ENCODE measurements at places on chromosomes 6 and 20.
A peak's percentile ranks its signal among the peaks of the same experiment; 100 is the strongest.

GRCh38 chr20:56986931-56987720 lies 279.3 kb downstream of the BMP7 start:
- no peaks in the 10 kb centered on the region for H3K36me3 ChIP-seq
- no peak overlapping the region for H3K4me3 ChIP-seq
- no peak overlapping the region for H3K27ac ChIP-seq
- no peaks in the 10 kb centered on the region for H3K4me1 ChIP-seq
- DNase-seq, result no peak

GRCh38 chr6:13268913-13269518 lies 59.3 kb downstream of the TBC1D7 start:
- peak overlapping the region; percentile 17 for H3K27ac ChIP-seq
- DNase-seq, result no peak
- no peaks in the 10 kb centered on the region for H3K36me3 ChIP-seq
- no peak overlapping the region for H3K4me3 ChIP-seq
- no peaks in the 10 kb centered on the region for H3K27me3 ChIP-seq

- H3K27ac ChIP-seq, result no peak overlapping the region
- H3K4me1 ChIP-seq, result no peaks in the 10 kb centered on the region
- H3K36me3 ChIP-seq, result no peaks in the 10 kb centered on the region
- no peak for DNase-seq
- H3K27me3 ChIP-seq, result no peaks in the 10 kb centered on the region
- no peak overlapping the region for H3K4me3 ChIP-seq
Observed at GRCh38 chr6:136404627-136405419, 115.2 kb upstream of the BCLAF1 start.

DNA sequence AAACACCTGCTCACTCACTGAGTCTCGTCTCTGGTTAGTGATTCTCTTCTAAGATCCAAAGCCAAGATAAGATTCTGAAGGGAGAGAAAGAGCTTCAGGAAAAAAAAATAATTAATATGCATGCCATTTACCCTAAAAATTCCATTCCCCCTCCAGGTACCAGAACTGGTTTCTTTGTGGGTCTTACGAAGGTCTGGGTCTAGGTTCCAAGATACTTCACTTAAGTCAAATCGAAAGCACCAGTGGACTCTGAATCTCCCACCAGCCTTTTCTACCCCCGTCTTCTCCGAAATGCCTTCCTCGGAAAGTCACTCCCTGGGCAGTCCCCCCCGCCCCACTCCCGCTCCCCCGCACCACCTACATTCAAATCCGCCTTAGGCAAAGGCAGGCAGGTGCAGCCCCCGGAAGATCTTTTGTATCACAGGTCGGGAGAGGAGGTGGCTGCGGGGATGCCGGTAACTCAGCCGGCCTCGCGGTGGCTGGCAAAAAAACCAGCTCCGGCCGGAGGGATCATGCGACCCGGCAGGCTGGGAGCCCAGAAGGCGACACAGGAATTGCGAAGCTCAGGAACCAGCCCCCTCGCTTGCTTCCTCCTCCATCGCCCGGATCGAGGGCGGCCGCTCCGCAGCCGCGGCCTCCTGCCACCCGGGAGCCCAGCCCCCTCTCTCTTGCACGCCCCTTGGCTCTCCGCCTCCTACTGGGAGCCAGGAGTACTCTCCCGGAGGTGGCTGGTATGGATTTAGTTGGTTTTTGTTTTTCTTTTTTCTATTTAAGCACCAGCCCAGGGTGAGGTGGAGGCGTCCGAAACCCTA lies at the start of gene BCL2L1:
TSS of gene BCL2L1 (minus strand) at position 612 of the 812 bp plus-strand sequence. CDS start 650 bp downstream, outside the sequence.
- H3K36me3 ChIP-seq, result no peaks in the 10 kb centered on the region
- H3K4me3 ChIP-seq, result peak within 1 kb of the TSS; percentile 72
- peak within 1 kb of the TSS; percentile 99 for H3K27ac ChIP-seq
- no peaks in the 10 kb centered on the region for H3K27me3 ChIP-seq

- H3K36me3 ChIP-seq, result peaks cover 22% of the 10 kb centered on the region
Observed at GRCh38 chr6:31775633-31776484, 1.3 kb downstream of the VWA7 start.

- no peak overlapping the region for H3K27ac ChIP-seq
- H3K4me1 ChIP-seq, result peaks cover 19% of the 10 kb centered on the region
- DNase-seq, result no peak
- no peak overlapping the region for H3K4me3 ChIP-seq
Observed at GRCh38 chr6:148445620-148446019, 103.0 kb downstream of the SASH1 start.

- no peak overlapping the region for H3K4me3 ChIP-seq
- H3K36me3 ChIP-seq, result no peaks in the 10 kb centered on the region
- H3K27ac ChIP-seq, result no peak overlapping the region
- DNase-seq, result no peak
Observed at GRCh38 chr6:36815962-36816735, 23.1 kb downstream of the CPNE5 start.

GRCh38 chr6:166570929-166571713 lies 15.4 kb downstream of the RAMACL start:
- no peaks in the 10 kb centered on the region for H3K27me3 ChIP-seq
- no peak for DNase-seq

DNA sequence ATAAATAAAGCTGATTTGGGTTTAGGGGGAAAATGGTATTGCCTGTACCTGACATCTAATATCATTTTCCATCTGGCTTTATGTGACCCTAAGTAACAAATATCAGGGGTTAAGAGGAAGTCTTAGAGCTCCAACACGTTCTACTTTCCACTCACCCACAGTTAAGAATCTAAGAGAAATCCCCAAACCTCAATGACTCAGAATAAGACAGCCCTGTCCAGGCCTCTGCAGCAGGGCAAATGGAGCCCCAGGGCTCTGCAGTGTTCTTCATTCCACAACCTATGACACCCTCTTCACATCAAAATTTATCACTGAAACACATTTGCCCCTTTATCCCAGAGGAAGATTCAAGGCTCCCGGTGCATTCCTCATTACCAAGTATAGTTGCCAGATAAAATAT lies 20.3 kb upstream of the TENT5A start:
- no peak overlapping the region for H3K4me3 ChIP-seq
- H3K36me3 ChIP-seq, result no peaks in the 10 kb centered on the region
- no peak for DNase-seq

- no peaks in the 10 kb centered on the region for H3K27me3 ChIP-seq
- no peak for DNase-seq
- H3K4me1 ChIP-seq, result peaks cover 63% of the 10 kb centered on the region
- H3K27ac ChIP-seq, result peak within 1 kb of the TSS; percentile 92
- H3K36me3 ChIP-seq, result no peaks in the 10 kb centered on the region
Observed at GRCh38 chr20:44714701-44715498, at the start of gene CCN5. CCN5 (plus strand) TSS chr20:44715369; CDS start chr20:44715391, 22 bp downstream.

DNA sequence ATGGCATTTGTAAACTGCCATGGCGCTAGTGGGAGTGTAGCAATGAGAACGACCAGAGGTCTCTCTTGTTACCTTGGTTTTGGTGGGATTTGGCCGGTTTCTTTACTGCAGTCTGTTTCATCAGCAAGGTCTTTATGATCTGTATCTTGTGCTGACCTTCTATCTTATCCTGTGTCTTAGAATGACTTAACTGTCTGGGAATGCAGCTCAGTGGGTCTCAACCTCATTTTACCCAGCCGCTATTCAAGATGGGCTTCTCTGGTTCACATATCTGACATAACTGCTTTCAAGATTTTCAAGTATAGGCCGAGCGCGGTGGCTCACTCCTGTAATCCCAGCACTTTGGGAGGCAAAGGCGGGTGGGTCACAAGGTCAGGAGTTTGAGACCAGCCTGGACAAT lies 1.9 kb upstream of the SFT2D1 start:
- H3K4me3 ChIP-seq, result no peak overlapping the region
- H3K4me1 ChIP-seq, result peaks cover 26% of the 10 kb centered on the region
- no peaks in the 10 kb centered on the region for H3K27me3 ChIP-seq

DNA sequence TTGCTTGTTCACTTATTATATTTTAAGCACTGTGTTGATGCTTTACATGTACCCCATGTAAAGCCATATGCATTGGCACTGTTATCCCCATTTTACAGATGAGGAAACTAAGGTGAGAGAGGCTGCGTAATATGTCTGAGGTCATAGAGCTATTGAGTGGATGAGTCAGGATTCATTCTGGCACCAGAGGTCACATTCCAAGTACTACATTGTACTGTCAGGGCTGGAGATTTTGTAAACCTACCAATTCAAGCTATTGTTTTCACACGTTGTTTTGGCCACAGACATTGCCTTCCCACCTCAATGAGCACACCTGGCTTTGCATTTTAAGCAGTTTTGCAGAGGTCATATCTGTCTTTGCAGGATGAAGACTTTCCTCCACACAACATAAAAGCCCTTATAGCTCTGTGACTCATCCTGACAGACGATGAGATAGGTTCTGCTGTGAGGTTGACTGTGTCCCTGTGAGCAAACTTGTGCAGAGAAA lies 33.2 kb downstream of the ANKS1A start:
- no peaks in the 10 kb centered on the region for H3K27me3 ChIP-seq
- no peaks in the 10 kb centered on the region for H3K36me3 ChIP-seq
- H3K4me1 ChIP-seq, result peaks cover 2% of the 10 kb centered on the region
- no peak overlapping the region for H3K4me3 ChIP-seq
- no peak overlapping the region for H3K27ac ChIP-seq
- DNase-seq, result no peak

- no peaks in the 10 kb centered on the region for H3K27me3 ChIP-seq
- peaks cover 11% of the 10 kb centered on the region for H3K4me1 ChIP-seq
- DNase-seq, result no peak
- H3K36me3 ChIP-seq, result no peaks in the 10 kb centered on the region
- H3K27ac ChIP-seq, result peak overlapping the region; percentile 46
- no peak overlapping the region for H3K4me3 ChIP-seq
Observed at GRCh38 chr6:88983532-88983931, 20.1 kb upstream of the RNGTT start.

GRCh38 chr6:21868226-21868625 lies 274.7 kb downstream of the SOX4 start:
- H3K27me3 ChIP-seq, result no peaks in the 10 kb centered on the region
- no peak for DNase-seq
- H3K4me3 ChIP-seq, result no peak overlapping the region
- H3K27ac ChIP-seq, result no peak overlapping the region
- peaks cover 9% of the 10 kb centered on the region for H3K4me1 ChIP-seq

- H3K4me3 ChIP-seq, result no peak overlapping the region
- no peak for DNase-seq
- H3K27ac ChIP-seq, result no peak overlapping the region
- H3K36me3 ChIP-seq, result no peaks in the 10 kb centered on the region
- H3K4me1 ChIP-seq, result no peaks in the 10 kb centered on the region
Observed at GRCh38 chr6:29696147-29697125, 15.5 kb upstream of the ZFP57 start.

Data from vagina (tissue), 2 donors.